Adrenal gland (tissue), 19 donors: ENCODE measurements at places on chromosomes 16 and 17. TPM values are rescaled to one million over a fixed set of nuclear protein-coding genes. Genes with fewer than 3 reads are reported as not detected.

DNA sequence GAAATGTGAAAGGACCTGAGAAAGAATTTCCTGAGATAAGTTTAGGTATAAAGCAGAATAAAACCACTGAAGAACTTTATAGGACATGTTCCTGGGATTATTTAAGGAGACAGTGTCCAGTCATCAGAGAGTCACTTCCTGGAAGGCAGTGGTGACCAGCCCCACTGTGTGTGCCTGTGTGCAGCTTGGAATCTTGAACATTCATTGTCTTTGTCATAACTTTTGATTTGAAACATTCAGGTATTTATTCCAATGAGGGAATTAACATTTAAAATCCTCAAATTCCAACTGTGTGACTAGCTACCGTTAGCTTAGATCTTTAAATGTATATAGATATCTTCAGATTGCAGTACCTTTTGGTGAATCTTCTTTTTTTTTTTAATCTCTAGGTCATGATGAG is 61.7 kb upstream of the MRC2 start:
- H3K4me1 ChIP-seq = peaks cover 8% of the 10 kb centered on the region
- no peaks in the 10 kb centered on the region for H3K27me3 ChIP-seq
- no peak overlapping the region for H3K27ac ChIP-seq
- H3K36me3 ChIP-seq = no peaks in the 10 kb centered on the region
- H3K4me3 ChIP-seq = no peak overlapping the region

- H3K27me3 ChIP-seq = no peaks in the 10 kb centered on the region
- H3K27ac ChIP-seq = no peak overlapping the region
- H3K4me1 ChIP-seq = peaks cover 11% of the 10 kb centered on the region
- no peak for DNase-seq
- no peaks in the 10 kb centered on the region for H3K36me3 ChIP-seq
- no peak overlapping the region for H3K4me3 ChIP-seq
These were observed 135.5 kb downstream of the MYO1D start for GRCh38 chr17:32741381-32741780.

GRCh38 chr17:49783791-49784190 is 4.7 kb upstream of the KAT7 start:
- no peak overlapping the region for H3K27ac ChIP-seq
- H3K4me1 ChIP-seq = peaks cover 5% of the 10 kb centered on the region
- no peak overlapping the region for H3K4me3 ChIP-seq

- DNase-seq = no peak
- no peak overlapping the region for H3K4me3 ChIP-seq
- H3K36me3 ChIP-seq = no peaks in the 10 kb centered on the region
- H3K27ac ChIP-seq = no peak overlapping the region
- no peaks in the 10 kb centered on the region for H3K27me3 ChIP-seq
These were observed 118.1 kb downstream of the STXBP4 start for GRCh38 chr17:55086635-55087058.

- no peak overlapping the region for H3K4me3 ChIP-seq
- no peak overlapping the region for H3K27ac ChIP-seq
- no peaks in the 10 kb centered on the region for H3K27me3 ChIP-seq
- DNase-seq = no peak
- peaks cover 7% of the 10 kb centered on the region for H3K4me1 ChIP-seq
These were observed 1.4 kb downstream of the DHX33 start for GRCh38 chr17:5467416-5467815.

CYLD gene
- 49.3 TPM for total RNA-seq

CALB2 gene
- total RNA-seq = 0.83 TPM

DNA sequence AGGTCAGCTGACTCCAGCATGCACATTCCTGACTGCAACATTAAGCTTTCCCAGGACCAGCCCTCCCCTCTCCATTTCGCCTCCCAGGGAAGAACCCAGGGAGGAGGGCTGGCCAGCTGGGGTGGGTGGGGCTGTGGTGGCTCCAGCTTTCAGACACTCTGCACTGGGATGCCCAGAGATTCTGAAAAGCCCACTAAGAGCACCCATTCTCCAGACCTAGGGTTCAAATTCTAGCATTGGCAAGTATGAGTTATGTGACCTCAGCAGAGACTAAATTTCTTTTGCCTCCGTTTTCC is 7.8 kb downstream of the DLX3 start:
- no peaks in the 10 kb centered on the region for H3K4me1 ChIP-seq
- DNase-seq = no peak
- H3K27me3 ChIP-seq = peaks cover 9% of the 10 kb centered on the region
- H3K36me3 ChIP-seq = no peaks in the 10 kb centered on the region
- H3K27ac ChIP-seq = no peak overlapping the region
